ENCODE measurements at places on chromosomes 16 and 17.

- no peak for DNase-seq
Observed at GRCh38 chr17:81842725-81843504, 8.1 kb upstream of the PPP1R27 start.

DNA sequence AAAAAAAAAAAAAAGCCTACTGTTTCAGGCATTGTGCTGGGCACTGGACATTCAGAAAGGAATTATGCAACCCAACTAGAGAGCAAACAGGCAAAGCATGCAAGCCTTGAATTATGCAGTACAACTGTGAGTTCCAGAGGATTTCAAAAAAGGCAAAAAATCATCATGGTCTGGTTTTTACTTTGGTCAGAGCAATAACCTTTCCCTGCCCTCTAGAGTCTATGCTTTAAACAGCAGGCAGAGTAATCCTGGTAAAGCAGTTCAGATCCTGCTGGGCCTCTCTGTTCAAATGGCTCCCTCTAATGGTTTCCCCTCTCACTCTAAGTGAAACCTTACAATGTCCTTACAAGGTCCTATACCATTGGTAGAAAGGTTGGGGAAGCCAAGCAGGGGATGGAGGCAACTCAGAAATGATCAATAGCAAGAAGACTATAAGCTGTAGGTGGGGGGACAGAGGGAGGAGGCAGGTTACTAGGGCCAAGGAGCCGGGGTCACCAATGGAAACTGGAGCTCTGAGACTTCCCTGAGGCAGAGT, 4.6 kb upstream of the TAF15 start:
- DNase-seq = peak; percentile 85

GRCh38 chr17:31050948-31051347, 43.8 kb upstream of the NF1 start:
- DNase-seq = no peak

GRCh38 chr16:86519649-86520316, 9.5 kb downstream of the FOXF1 start:
- no peak for DNase-seq

- DNase-seq = no peak
Observed at GRCh38 chr16:35746281-35746962, 2287.0 kb downstream of the TP53TG3F start.

GRCh38 chr17:8327303-8327649, 12.4 kb upstream of the ODF4 start:
- no peak for DNase-seq

- DNase-seq = no peak
Observed at GRCh38 chr17:6455321-6455705, 11.1 kb downstream of the PIMREG start.

DNA sequence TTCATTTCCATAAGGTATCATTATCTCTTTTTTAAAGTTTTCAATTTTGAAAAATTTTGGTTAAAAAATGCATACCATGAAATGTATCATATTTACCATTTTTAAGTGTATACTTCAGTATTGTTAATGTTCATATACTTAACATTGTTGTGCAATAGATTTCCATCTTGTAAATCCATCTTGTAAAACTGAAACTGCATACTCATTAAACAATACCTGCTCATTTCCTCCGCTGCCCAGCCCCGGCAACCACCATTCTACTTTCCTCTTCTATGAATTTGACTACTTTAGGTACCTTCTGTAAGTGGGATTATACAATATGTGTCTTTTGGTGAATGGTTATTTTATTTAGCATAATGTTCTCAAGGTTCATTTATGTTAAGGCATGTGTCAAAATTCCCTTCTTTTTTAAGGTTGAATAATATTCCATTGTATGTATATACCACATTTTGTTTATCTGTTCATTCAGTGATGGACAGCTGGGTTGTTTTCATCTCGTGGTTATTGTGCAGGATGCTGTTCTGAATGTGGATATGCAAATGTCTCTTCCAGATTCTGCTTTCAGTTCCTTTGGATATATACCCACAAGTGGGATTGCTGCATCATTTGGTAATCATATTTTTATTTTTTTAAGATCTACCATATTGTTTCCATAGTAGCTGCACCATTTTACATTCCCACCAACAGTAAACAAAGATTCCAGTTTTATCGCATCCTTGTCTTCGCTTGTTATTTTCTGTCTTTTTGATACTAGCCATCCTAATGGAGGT, 6.7 kb downstream of the CCL2 start:
- DNase-seq = no peak

DNA sequence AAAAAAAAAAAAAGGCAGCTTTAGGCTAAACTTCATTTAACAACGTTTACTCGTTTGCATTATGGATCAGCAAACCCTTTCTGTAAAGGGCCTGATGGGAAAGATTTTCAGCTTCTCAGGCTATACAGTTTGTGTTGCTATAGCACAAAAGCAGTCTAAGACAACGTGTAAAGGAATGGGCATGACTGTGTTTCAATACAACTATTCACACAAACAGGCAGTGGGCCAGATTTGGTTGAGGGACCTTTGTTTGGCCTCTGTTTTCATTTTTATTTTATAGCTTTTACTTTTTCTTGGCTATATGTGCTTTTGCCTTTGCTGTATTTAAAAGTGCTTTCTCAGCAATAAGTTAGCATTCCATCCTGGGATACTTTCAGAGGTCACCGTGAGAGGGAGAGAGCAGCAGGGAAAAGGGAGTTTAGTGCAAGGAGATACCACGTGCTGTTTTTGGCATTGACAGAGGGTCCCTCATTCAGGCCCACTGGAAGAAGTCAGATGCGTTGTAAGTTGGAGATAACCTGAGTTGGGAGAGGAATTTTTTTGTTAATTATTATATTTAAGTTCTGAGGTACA, 335.6 kb downstream of the UTP18 start:
- DNase-seq = no peak

DNA sequence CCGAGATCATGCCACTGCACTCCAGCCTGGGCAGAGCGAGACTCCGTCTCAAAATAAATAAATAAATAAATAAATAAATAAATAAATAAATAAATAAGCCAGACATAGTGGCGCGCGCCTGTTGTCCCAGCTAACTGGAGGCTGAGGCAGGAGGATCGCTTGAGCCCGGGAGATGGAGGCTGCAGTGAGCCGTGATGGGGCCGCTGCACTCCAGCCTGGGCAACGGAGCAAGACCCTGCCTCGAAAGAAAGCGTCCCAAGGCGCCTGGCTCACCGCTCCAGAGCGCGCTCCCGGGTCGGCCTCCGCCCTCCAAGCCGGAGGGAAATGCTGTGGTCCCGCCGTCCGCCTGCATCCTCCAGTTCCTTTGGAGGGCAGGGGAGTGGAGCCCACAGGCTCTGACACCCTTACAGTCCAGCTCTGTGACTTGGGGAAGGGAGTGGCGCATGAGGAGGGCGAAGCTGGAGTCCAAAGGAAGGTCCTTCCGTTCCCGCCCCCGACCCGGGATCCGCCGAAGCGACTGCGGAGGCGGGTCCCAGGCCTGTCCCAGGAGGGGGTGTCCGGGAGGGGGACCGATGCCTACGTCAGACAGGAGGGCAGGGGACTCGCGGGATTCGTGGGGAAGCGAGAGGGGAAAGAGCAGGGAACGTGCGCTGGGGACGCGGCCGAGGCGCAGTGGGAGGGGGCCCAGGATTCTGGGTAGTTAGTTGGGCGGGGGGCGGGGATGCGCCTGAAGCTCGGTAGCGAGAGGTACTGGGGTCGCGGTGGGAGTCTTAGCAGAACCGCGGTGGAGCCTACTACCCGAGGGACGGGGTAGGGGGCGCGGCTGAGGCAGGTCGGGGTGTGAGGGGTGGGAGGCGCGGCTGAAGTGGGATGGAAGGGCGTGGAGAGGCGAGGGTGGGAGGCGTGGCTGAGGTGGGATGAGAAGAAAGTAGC, 8.4 kb upstream of the TRPV2 start:
- no peak for DNase-seq

DNA sequence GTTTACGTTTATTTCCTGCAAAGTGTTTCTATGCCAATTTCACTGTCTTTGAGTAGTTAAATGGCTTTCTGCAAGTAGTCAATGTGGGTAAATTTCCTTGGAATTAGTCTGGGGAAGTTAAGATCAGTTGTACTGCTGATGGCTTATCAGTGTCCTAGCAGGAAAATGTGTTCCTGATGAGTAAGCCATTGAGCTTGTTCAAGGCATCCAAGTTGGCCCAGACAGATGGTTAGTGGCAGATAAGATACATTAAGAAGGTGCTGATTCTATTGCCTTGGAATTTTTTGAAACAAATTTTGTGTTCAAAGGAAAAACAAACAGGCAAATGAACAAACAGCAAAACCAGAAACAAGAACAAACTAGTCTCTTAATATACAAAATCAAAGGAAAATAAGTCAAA, 258.4 kb downstream of the MAP2K6 start:
- DNase-seq = no peak

GRCh38 chr17:69030169-69030568, 30.6 kb downstream of the ABCA9 start:
- DNase-seq = no peak

DNA sequence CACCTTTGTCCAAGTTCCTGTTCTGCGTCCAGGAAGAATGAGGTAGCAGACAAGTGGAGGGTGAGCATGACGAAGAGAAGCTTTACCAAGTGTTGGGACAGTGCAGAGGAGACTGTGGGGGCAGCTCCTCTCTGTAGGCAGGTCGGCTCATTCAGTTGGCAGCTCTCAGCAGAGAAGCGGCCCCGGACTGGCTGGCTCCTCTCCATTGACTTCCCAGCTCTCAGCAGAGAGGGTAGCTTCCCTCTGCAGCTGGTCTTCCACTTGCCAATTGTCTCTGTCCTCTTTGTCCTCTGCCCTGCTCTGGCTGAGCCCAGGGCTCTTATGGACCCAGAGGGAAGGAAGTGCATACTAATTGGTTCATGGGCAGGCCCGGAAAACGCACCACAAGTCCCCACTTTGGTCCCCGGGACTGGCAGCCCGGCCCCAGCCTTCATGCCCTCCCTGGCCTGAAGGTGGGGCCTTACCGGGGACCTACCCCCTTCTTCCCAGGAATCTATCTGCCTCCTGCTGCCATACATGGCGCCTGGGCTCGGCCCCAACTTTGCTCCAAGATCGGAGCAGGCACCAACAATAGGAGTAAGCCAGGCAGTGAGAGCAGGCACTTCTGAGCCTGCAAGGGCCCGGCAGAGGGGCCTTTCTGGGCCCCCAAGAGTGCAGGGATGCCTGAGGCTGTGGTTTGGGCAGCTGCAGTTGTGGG, 10.1 kb downstream of the KCTD5 start:
- no peak for DNase-seq

DNA sequence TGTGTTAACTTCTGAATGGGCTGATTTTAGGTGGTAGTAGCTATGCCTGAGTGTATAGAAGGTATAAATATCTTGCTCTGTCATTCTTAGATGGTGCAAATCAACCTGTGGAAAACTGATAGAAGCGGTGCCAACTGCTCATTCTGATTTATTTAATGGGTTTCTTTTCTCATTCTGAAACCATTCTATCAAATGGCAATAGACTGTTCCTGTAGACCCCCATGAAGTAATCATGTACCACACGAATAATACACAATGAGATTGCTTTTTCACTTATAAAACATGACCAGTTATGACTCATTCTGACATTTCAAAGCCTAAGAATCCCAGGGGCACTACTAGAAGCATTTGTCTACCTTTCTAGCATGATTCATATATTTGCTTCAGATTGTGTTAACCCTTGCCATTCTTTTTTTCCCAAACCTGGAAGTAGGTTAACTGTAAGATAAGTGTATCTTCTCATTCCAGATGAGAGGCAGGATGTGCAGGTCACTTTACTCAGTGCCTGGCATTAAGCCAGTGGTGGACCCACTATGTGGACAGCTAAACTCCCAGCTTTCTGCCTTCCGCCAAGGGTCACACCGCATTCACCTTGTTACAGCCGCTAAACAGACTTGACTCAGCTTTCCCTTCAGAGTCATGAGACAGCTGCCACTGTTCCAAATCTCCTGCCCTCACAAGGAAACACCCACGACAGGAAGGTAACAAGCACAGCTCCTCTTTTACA, 16.4 kb upstream of the SLC16A11 start:
- DNase-seq = no peak

DNA sequence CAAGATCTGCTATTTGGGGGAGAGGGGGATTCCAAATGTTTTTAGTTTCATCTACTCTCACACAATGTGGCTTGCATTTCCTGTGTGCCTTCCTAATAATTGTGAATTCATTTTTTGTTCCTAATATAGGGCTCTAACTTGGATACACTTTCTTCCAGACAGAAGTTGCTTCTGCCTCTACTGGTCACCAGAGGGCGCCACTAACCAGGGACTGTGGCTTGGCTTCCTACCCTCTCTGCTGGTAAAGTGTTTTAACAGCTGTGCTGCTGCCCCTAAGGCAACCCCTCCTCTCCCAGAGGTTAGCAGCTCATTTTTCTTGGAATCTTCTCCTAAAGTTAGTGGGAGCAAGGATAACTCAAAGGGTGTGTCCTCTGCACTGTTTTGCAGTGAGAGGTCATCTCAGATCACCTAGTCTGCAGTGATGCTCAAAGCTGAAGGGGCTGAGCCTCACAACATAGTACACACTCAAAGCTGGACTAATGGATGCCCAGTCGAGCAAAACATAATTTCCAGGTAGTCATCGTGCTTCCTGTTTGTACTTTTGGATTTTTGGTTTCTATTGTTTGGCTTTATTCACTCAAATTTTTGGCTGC, 5.0 kb upstream of the PRSS54 start:
- no peak for DNase-seq

- no peak for DNase-seq
Observed at GRCh38 chr16:57764341-57765159, 29.0 kb downstream of the KATNB1 start.

DNA sequence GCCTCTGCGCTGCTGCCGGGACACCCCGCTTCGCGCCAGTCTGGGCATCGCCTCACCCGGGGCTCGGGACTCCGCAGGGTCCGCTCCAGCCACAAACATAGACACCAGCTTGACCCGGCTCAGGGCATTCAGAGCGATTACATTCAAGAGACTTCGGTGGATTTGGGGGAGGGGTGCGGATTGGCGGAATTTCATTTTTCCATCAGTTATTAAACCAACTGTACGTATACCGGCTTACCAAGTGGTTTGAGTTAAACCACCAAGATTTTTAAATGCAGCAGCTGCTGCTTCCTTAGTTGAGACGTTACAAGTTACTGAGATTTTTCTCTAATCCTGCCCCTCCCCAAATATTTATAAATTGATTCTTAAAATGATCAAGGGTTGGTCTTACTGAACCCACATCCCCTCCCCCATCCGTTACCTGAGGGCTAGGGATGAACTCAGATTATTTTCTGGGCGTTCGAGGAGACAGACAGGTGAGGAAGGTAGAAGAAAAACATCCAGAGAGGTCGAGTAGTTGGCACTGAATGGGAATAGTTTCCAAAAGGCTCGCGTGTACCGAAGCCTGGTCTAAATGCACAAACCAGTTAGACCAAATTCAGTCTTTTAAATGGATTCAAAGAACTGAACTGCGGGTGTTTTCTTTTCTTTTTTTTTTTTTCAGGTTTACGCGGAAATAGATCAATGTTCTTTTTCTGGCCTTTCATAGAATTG, 1.5 kb downstream of the CRHR1 start:
- no peak for DNase-seq

GRCh38 chr17:45110676-45111611, 21.4 kb downstream of the PLCD3 start:
- no peak for DNase-seq

Data from GDM1 (cell line).